Adipocyte (in vitro differentiated cells): ENCODE measurements at places on chromosomes 1 and 21.

DNA sequence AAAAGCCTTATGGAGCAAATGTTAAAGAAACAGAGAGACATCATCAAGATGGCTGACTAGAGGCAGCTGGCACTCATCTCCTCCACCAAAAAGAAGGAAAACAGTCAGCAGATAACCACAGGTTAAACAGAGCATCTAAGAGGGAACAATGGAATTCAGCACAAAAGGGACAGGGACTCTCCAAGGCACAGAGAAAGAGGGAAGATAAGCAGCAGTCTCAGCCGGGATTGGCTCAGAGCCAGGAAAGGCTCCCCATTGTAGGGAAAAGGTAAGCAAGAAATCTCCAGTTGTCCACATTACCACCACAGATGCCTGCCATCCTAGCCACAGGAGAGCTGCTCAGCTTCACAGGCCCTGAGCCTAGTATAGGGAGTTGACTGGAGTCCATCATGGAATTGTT, 605.5 kb downstream of the SMYD3 start:
- no peak for DNase-seq

DNA sequence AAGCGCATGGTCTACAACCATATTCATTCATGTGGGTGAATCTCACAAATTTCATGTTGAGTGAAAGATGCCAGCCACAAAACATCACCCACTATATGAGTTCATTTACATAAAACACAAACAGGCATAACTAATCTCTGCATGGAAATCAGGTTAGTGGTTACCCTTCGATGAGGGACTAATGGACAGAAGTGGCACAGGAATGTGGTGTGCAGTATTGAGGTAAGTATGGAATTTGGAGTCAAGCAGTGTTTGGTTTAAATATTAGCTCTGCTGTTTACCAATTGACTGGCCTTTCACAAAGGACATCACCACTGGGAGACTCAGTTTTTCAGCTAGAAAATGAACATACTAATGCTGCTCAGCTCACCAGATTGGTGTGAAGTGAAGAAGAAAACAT, 24.2 kb downstream of the CCDC185 start:
- no peak for DNase-seq

- DNase-seq: no peak
These were observed 462.7 kb upstream of the DEPDC1 start for GRCh38 chr1:68959461-68960030.

- peak; percentile 80 for DNase-seq
These were observed 56.9 kb downstream of the PTPRF start for GRCh38 chr1:43587594-43587993.

DNA sequence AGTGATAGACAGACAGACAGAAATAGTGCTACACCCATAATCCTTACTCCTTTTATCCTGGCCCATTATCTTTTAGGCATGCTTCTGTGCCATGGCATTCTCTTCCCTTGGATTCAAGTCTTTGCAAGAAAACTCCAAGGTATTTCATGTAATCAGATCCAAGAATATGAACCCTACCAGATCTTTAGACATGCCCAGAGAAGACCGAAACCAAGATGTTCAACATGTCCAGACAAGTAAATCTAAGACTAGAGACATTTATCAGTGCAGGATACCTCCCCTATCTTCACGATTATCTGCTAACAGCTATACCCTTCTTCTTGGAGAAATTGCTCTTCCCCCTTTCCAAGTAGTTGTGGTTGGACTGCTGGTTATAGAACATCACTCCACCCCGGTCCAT, 11.8 kb upstream of the C1orf141 start:
- DNase-seq: no peak

DNA sequence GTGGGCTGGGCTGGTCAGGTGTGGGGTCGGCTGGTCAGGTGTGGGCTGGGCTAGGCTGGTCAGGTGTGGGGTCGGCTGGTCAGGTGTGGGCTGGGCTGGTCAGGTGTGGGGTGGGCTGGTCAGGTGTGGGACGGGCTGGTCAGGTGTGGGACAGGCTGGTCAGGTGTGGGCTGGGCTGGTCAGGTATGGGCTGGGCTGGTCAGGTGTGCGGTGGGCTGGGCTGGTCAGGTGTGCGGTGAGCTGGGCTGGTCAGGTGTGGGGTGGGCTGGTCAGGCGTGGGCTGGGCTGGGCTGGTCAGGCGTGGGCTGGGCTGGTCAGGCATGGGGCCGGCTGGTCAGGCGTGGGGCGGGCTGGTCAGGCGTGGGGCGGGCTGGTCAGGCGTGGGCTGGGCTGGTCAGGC, 6.3 kb upstream of the FNDC10 start:
- DNase-seq: no peak

DNA sequence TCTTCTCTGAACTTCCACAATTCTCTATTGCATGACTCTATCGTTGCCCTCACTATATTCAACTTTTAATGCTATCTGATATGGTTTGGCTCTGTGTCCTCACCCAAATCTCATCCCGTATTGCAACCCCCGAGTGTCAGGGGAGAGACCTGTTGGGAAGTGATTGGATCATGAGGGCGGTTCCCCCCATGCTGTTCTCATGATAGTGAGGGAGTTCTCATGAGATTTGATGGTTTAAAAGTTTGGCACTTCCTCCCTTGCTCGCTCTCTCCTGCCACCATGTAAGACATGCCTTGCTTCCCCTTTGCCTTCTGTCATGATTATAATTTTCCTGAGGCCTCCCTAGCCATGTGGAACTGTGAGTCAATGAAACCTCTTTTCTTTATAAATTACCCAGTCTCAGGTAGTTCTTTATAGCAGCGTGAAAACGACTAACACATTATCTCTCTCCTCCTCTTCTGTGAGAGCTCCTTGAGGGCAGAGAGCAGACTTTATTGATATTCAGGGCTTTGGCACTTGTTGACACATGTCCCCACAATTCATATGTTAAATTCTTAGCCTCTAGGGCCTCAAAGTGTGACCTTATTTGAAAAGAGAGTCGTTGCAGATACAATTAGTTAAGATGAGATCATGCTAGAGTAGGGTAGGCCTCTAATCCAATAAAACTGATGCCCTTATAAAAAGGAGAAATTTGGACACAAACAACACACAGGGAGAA, 52.1 kb downstream of the ADCY10 start:
- DNase-seq: no peak

GRCh38 chr1:168551688-168552087, 7.9 kb upstream of the XCL2 start:
- DNase-seq: no peak

DNA sequence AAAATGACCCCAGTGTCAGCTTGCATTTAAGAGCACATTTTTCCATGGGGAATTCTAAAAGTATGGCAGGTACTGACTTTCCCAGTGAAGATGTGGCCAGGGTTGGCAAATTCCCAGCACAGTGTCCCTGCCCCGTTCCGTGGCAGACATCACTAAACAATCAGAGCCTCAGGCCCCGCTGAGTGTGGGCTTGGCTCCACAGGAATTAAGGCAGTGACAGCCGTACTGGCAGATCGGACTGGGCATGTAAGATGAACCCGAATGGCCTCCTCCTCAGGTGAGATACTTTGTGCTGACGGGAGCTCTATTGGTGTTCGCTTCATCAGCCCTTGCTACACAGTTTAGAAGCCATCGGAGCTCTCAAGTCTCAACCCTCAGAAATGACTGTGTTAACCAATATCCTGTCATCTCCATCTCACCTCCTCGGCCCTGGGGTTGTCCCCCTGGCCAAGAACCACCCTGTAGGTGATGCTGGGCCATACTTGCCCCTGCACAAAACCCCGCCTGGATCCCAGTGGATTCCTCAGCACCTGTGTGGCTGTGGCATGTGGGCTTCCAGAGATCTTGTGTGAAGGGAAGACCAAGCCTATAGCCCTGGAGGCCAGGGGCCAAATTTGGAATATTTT, 29.0 kb upstream of the ABCG1 start:
- DNase-seq: no peak

DNA sequence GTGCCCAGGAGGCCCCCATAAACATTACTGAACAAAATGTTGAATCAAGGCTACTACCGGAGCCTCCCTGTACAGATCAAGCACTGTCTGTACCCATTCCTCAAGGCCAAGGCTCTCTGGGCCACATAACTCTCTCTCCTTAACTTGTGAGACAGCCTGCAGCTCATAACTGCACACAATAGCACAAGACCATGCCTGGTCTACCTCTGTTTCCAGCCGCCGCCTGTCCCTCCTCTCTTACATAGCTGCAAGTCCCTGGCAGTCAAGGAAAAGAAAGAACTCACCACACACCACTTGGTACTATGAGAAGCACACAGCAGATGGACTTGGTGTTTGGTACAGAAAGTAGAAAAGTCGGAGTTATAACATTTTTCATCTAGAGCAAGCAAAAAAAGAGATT, 91.1 kb downstream of the SSBP3 start:
- DNase-seq: no peak

DNA sequence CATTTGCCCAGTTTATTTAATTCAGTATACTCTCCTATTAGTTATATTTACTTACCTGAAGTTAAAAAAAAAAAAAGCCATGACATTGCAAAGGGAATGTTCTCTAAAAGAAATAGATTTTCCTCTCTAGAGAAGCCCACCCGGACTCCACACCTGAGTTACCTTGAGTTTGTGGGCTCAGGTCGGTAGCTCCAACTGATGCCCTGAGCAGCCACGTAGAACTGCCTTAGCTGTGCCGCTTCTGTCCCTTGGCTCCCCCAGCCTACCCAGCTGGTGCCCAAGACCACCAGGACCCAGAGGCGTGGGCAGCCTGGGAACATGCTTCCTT, 250 bp downstream of the F5 start:
- DNase-seq: no peak

DNA sequence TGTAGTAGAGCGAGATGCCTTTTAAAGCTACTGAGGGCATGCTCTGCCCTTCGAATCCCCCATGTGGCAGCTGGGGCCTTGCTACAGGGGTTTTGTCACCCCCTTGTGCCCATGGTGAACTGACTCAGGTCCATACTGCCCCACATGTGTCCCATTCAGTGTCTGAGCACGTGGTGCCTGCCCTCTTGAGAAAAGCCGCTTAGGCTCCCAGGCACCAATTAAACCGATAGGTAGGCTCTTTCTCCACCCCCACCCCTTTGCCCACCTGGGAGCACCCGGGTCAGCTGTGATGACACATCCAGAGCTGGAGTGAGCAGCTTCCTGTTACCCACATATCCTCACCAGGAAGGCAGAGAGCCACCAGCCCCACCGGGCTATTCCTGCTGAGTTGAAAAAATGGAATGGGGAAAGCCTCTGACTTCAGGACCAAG, 30.5 kb downstream of the TMCC2 start:
- DNase-seq: no peak

DNA sequence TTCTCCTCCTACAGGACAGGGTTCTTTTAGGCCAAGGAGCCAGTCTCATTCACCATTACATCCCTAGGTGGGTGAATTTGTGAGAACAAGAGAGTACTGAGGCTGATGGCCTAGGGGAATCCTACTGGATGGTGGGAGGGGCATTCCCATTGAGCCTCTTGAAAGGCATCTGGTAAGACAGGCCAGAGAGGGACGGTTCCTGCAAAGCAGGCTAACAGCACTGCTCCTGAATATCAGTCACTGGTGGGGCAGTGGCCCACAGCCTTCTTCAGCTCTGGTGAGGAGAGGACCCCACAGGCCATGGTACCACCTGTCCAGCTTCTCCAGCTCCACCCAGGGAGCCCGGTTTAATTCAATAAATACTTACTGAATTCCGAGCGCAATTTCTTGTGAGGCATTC, 125.9 kb upstream of the EDN2 start:
- DNase-seq: no peak

GRCh38 chr1:26049531-26050247, 3.8 kb upstream of the SLC30A2 start:
- no peak for DNase-seq

GRCh38 chr1:92159593-92159992, 58.1 kb upstream of the C1orf146 start:
- no peak for DNase-seq

DNA sequence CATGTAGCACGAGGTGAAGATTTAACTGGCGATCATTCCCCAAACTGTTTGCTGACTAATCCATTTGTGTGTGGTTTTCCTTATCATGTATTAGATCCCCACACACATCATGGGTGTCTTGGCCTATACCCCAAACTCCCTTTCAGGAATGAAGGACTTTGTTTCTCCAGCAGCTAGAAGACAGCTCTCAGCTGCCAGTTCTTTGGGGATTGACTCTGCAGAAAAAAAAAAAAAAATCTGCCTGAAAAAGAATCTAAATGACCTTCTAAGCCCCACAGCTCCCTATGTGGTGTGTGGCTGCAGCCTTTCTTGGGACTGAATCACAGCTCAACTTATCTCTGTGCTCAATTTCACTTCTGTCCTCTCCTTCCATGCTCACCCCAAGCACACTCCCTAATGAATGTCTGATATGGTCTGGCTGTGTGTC, 256.3 kb upstream of the DUSP10 start:
- peak; percentile 10 for DNase-seq

DNA sequence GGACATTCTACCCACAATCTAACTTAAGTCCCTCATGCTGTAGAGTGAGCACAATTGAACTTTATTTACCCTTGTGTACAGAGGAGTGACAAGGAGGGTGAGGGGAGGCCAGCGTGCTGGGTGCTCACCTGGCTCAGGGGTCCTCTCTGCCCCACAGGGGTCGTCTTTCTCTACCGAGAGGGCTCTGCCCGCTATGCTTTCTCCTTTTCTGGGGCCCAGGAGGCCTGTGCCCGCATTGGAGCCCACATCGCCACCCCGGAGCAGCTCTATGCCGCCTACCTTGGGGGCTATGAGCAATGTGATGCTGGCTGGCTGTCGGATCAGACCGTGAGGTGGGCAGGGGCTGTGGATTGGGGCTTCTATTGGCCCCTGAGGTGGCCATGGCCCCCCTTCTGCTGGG, 5.4 kb downstream of the BCAN start:
- DNase-seq: no peak

DNA sequence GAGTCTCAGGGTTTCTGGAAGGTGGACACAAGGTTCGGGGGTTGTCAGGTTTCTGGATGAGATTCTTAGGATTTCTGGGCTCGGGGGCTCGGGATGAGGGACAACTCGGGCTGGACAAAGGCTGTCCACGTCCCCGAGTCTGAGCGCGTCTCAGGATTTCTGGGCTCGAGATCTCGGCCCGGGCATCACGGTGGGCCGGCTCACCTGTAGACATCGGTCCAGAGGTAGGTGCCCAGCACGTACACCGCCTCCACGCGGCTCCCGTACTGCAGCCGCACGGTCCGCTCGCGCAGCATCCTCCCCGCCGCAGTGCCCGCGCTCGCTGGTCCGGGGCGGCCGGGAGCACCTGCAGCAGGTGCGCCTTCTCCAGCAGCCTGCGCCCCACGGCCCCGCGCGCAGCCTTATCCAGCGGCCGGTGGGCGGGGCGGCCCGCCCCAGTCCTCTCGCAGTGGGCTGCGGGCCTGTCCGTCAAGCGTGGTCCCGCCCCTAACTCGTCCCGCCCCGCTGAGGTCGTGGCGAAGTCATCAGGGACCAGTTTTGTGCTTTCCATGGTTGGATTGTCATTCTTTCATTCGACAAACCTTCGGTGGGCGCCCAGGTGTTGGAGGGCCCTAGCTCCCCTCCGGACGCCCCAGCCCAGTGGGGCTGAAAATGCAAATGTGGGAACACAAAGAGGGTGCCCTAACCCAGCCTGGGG, at the start of gene PADI2:
TSS of gene PADI2 (minus strand) at position 376 of the 697 bp plus-strand sequence. CDS start at position 296, 80 bp downstream.
- peak; percentile 60 for DNase-seq

- DNase-seq: no peak
These were observed 3.2 kb downstream of the LYPD8 start for GRCh38 chr1:248752161-248753028.

DNA sequence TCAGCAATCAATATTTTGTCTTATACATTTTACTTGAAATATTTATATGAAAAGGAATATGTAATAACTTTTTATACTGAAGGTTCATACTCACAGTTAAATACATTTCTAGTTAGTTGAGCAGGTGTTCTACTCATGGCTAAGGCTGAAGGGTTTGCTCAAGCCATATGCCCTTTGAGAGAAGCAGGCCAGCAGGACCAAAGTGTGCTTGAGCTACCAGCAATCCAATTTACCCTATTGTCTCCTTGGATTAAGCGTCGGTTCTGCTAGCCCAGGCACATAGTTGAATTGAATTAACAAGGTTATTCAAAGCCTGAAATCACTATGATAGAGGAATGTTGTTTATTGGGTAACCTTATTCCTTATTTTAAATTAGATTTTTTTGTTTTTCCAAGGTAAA, 151.5 kb upstream of the BACE2 start:
- no peak for DNase-seq
